ENCODE measurements at places on chromosomes 1 and 21. TPM values are rescaled to one million over a fixed set of nuclear protein-coding genes. Genes with fewer than 3 reads are reported as not detected.

KCNJ10 gene
- 0.15 TPM for total RNA-seq

- no peaks in the 10 kb centered on the region for H3K4me1 ChIP-seq
- no peaks in the 10 kb centered on the region for H3K36me3 ChIP-seq
- H3K27ac ChIP-seq = no peak overlapping the region
- H3K27me3 ChIP-seq = peaks cover 16% of the 10 kb centered on the region
- H3K4me3 ChIP-seq = no peak overlapping the region
These were observed 11.9 kb downstream of the FCRL4 start for GRCh38 chr1:157585984-157586383.

DNA sequence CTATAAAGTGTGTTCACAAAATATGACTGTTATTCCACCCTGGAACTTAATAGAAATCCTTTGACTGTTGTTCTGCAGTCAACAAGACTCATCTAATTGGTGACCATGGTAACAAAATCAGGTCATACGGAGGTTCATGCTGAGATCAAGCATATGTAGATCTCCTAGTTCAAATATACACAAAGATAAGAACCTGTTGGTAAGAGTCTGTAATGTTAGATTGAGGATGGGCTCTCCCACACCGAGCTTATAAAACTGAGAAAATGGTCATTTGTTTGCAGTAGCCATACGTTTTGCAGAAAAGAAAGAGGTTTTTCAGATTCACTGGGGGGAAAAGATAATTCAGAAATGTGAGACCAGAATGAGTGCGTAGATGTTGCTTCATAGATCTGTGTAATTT, 468.1 kb downstream of the RPS6KC1 start:
- no peak overlapping the region for H3K27ac ChIP-seq
- no peak for DNase-seq
- H3K4me3 ChIP-seq = no peak overlapping the region

JAM2 gene
- 36.2 TPM for total RNA-seq

DNA sequence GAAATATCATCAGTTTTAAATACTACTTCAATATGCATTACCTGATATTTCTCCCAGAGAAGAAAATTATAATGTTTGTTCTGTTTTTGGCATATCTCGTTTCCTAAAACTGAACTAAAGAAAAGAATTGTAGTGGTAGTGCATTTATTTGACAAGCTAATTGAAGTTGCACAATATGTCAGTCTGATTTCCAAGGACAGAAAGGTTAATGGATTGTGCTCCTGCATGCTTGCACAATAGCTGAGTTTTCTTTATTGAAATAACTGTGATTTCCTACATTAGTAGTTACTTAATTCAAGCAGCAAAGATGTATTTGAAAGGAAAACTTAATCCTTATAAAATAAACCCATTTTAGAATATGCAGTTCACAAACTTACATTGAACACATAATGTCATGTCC, 2047.7 kb downstream of the NCAM2 start:
- H3K4me3 ChIP-seq = no peak overlapping the region
- DNase-seq = no peak
- H3K36me3 ChIP-seq = no peaks in the 10 kb centered on the region
- no peaks in the 10 kb centered on the region for H3K4me1 ChIP-seq
- no peak overlapping the region for H3K27ac ChIP-seq

AKNAD1 gene
- 1.3 TPM for total RNA-seq

DNA sequence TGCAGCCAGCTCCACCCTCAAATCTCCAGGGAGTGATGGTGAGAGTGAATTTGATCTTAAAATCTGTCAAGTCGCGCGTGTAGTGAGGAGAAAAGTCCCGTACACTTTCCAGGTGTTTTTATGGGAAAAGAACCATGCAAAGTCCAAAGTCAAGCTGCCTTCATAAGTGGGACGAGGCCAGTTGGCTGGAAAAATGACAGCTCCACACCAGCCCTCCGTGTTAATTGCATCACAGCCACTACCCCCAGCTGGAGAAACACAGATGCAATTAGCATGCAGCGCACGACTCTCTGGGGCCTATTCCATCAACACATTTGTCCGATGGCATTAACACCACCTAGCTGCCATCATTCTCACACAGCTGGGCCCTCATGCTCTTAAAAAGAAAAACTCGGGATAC, 68.4 kb downstream of the KLHDC7A start:
- no peaks in the 10 kb centered on the region for H3K36me3 ChIP-seq
- no peak for DNase-seq
- H3K4me3 ChIP-seq = no peak overlapping the region
- no peak overlapping the region for H3K27ac ChIP-seq

ADAMTS4 gene
- 1.4 TPM for total RNA-seq

NBPF14 gene
- total RNA-seq = 18.7 TPM

CCNL2 gene
- total RNA-seq = 165 TPM

CA6 gene
- not detected for total RNA-seq

DNA sequence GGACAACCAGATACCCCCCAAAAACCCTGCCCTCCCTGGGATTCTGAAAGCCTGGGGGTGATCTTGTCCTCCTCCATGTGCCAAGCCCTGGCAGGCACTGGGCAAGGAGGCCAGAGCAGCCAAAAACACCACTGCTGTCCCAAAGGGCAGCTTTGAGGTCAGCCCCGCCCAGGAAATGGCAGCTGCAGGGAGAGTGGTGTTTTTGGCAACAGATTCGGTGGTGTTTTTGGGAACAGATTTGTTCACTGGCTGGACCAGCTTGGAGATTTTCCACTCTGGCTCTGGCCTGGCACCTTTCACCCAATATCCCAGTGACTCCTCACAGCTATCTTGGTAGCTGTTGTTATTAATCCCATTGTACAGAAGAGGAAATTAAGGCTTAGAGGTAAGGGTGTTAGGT, 34.7 kb downstream of the LRP8 start:
- no peaks in the 10 kb centered on the region for H3K36me3 ChIP-seq
- peaks cover 12% of the 10 kb centered on the region for H3K4me1 ChIP-seq
- no peaks in the 10 kb centered on the region for H3K27me3 ChIP-seq
- H3K4me3 ChIP-seq = no peak overlapping the region
- no peak overlapping the region for H3K27ac ChIP-seq

DNA sequence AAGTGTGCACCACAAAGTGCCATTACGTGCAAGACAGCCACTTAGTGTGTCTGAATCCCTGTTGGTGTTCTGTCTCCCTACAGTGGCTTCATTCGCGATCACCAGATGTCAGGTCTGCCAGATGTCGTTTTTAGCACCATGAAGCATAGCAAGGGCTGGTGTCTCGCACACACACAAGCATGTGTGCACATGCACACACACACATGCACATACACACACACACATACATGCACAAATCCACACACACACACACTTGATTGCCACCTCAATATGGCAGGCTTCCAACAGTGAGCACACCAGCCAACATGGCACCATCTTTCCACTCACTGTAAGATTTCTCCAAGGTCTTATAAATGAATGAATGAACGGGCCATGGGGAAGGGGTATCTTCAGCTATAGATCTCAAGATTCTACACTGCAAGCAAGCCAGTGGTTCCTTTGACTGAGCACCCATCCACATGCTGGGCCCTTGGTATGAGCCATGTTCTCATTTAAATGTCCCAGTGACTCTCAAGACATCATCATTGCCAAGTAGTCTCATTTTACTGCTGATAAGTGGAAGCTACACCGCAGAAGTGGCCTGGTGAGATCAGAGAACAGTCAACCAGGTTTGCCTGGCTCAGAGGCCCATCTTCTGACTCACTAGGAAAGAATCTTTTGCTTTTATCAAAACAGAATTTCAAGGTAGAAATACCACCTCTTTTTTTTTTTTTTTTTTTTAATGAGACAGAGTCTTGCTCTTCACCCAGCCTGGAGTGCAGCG, 84.9 kb downstream of the SIM2 start:
- H3K4me1 ChIP-seq = no peaks in the 10 kb centered on the region
- DNase-seq = no peak
- no peaks in the 10 kb centered on the region for H3K36me3 ChIP-seq
- H3K4me3 ChIP-seq = no peak overlapping the region

DNA sequence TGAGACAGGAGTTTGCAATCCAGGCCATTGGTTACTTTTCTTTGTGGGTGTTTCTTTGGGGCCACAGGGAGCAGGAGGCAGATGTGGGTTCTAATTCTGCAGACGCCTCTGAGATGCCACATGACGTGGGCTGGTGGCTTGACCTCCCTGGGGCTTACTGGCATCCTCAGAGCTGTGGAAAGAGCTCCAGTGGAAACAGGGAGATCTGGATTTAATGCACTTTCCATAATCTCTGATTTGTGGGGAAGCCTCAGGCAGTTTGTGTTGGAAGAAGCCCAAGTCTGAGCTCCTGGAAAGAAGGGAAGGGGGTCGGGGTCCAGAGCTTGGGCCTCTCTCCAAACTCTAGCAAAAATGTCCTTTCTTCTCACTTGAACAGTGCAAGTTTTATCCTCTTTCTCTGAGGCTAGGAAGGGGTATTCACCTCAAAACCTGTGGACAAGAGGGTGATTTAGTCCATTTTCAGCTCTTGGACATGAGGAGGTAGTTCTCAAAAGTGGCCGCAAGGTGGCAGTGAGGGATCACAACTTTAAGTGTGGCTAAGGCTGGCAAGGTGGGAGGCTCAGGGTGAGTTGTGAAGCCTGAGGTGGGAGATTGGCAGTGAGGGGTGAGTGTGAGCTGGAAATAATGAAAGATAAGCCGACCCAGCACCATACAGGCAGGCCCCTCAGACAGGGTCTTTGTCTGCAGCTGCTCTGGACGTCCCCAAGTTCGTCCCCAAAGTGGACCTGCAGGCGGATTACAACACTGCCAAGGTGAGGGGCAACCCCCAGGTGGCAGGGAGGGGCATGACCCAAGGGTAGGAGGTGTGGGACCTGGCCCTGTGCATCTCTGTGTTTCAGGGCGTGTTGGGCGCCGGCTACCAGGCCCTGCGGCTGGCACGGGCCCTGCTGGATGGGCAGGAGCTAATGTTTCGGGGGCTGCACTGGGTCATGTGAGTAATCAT, 9.2 kb downstream of the IKBKE start:
- no peaks in the 10 kb centered on the region for H3K4me1 ChIP-seq
- peak; percentile 75 for DNase-seq
- H3K4me3 ChIP-seq = no peak overlapping the region
- H3K36me3 ChIP-seq = peaks cover 49% of the 10 kb centered on the region

DNAH14 gene
- 14.4 TPM for total RNA-seq

GRCh38 chr1:7505094-7505770, 265.9 kb upstream of the VAMP3 start:
- H3K4me3 ChIP-seq = no peak overlapping the region
- H3K36me3 ChIP-seq = no peaks in the 10 kb centered on the region
- H3K27me3 ChIP-seq = peaks cover 5% of the 10 kb centered on the region
- H3K4me1 ChIP-seq = no peaks in the 10 kb centered on the region
- H3K27ac ChIP-seq = no peak overlapping the region

CCDC185 gene
- not detected for total RNA-seq

- DNase-seq = no peak
- H3K4me1 ChIP-seq = no peaks in the 10 kb centered on the region
- no peak overlapping the region for H3K4me3 ChIP-seq
- H3K36me3 ChIP-seq = no peaks in the 10 kb centered on the region
- H3K27me3 ChIP-seq = no peaks in the 10 kb centered on the region
These were observed 9.5 kb downstream of the DPT start for GRCh38 chr1:168719306-168720111.

- DNase-seq = no peak
- H3K27ac ChIP-seq = no peak overlapping the region
- no peaks in the 10 kb centered on the region for H3K27me3 ChIP-seq
These were observed 163.3 kb downstream of the NRIP1 start for GRCh38 chr21:14901482-14901958.

DNA sequence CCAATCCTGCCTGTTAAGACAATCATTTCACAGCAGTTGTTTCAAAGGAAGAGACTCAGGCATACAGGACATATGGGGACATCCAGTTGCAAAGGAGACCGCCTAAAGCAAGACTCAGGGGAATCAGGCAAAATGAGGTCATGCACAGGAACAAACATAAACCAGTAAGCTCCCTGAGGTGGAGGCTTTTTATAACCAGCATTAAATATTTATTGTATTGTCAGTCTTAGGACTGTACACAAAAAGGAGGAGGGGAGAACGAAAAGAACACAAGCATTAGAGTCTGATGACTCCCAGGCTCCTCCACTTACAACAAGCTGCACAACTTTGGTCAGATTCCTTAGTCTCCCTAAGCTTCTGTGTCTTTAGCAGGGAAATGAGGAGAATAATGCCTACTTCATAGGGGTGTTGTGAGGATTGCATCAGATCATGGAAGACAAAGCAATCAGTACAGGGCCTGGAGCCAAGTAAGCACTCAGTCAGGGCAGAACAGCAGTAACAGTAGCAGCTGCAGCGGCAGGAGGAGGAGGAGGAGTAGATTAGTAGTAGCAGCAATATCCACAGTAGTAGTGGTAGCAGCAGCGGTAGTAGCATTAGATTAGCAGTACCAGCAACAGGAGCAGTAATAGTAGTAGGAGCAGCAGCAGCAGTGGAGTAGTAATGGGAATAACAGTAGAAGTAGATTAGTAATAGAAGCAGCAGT, 54.2 kb upstream of the SPATA6 start:
- H3K27ac ChIP-seq = peak overlapping the region; percentile 5
- no peaks in the 10 kb centered on the region for H3K27me3 ChIP-seq
- H3K4me3 ChIP-seq = no peak overlapping the region
- H3K4me1 ChIP-seq = peaks cover 7% of the 10 kb centered on the region

FASLG gene
- 1.2 TPM for total RNA-seq

- H3K36me3 ChIP-seq = no peaks in the 10 kb centered on the region
- H3K27ac ChIP-seq = peak overlapping the region; percentile 64
- DNase-seq = peak; percentile 72
These were observed 28.4 kb upstream of the C1orf159 start for GRCh38 chr1:1144122-1144842.

GRCh38 chr1:173190101-173190936, 16.8 kb downstream of the TNFSF4 start:
- H3K27me3 ChIP-seq = no peaks in the 10 kb centered on the region
- DNase-seq = peak; percentile 80

GRCh38 chr1:10897981-10898728, 101.7 kb upstream of the CASZ1 start:
- H3K36me3 ChIP-seq = no peaks in the 10 kb centered on the region
- no peak overlapping the region for H3K4me3 ChIP-seq
- peaks cover 6% of the 10 kb centered on the region for H3K27me3 ChIP-seq
- H3K27ac ChIP-seq = no peak overlapping the region

GRCh38 chr1:1591452-1591851, 8.5 kb downstream of the FNDC10 start:
- H3K4me3 ChIP-seq = no peak overlapping the region
- H3K27ac ChIP-seq = no peak overlapping the region
- H3K4me1 ChIP-seq = no peaks in the 10 kb centered on the region
- H3K36me3 ChIP-seq = no peaks in the 10 kb centered on the region

GRCh38 chr1:27142464-27142863, 12.5 kb downstream of the SLC9A1 start:
- no peaks in the 10 kb centered on the region for H3K27me3 ChIP-seq
- peaks cover 79% of the 10 kb centered on the region for H3K4me1 ChIP-seq
- DNase-seq = no peak
- H3K4me3 ChIP-seq = no peak overlapping the region
- peaks cover 6% of the 10 kb centered on the region for H3K36me3 ChIP-seq

- H3K4me1 ChIP-seq = peaks cover 40% of the 10 kb centered on the region
- H3K27ac ChIP-seq = no peak overlapping the region
- peaks cover 80% of the 10 kb centered on the region for H3K36me3 ChIP-seq
- no peak overlapping the region for H3K4me3 ChIP-seq
These were observed 165.7 kb upstream of the SGIP1 start for GRCh38 chr1:66368261-66368660.
